ENCODE measurements at places on chromosomes 11 and 22.
A peak's percentile ranks its signal among the peaks of the same experiment; 100 is the strongest.

GRCh38 chr11:5534046-5534445 lies 14.3 kb downstream of the OR52H1 start:
- no peak for DNase-seq

DNA sequence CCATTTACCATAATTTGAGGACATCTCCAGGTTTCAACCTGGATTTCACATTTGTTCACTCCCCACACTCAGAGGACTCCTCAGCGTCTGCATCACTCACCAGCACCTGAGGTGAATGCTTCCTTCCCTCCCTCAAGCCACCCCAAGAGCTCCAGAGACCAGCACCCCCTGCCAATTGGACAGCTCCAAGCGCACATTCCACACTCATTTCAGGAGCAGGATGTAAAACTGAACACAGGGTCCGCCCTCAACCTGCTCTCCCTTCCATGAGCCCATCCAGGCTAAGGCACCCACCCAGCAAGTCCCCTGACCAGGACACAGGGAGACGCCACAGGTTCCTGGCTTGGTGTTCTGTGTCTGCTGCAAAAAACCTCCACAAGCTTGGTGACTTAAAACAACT lies 3.9 kb downstream of the SCGB1D1 start:
- no peak for DNase-seq

DNA sequence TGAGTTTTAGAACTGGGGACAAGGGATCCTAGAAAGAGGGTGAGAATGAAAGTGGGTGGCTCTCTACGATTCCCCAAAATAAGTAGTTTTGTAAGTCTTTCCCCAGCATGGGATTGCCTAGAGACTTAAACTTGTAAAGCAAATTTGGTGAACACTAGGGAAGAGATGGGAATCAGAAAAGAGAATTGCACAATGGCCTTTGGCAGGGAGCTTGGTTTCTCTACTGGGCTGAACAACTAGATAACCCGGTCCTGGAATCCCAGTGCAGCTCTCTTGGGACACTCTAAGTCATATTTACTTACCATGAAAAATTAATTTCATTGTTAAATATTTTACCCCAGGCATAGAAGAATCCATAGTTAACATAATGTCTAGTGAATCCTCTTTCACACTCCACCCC lies 16.5 kb upstream of the USP18 start:
- DNase-seq, result no peak

GRCh38 chr11:106249617-106250239 lies 172.3 kb downstream of the AASDHPPT start:
- no peak for DNase-seq

DNA sequence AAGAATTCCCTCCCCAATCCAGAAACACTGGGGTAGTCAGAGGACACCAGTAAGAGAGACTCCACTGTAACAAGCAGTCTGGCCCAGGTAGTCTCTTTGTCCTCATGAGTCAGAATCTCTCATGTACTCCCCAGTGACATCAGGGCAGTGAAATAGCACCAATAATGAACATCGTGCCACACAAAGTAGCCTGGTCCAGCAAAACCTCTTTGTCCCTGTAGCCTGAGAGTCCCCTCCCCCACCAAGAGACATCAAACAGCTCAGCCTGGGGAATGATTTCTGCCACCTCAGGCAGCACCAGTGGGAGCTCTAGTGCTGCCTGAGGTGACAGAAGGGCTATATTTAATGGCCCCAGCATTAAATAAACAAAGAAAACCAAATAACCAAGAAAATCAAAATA lies 88.1 kb downstream of the SBF2 start:
- no peak for DNase-seq

- DNase-seq, result peak; percentile 56
These were observed 716 bp downstream of the AMOTL1 start for GRCh38 chr11:94768602-94769541.

- peak; percentile 94 for DNase-seq
These were observed 51.2 kb upstream of the EMID1 start for GRCh38 chr22:29154364-29155048.

GRCh38 chr11:66363805-66364535 lies 7.6 kb downstream of the SLC29A2 start:
- peak; percentile 98 for DNase-seq

DNA sequence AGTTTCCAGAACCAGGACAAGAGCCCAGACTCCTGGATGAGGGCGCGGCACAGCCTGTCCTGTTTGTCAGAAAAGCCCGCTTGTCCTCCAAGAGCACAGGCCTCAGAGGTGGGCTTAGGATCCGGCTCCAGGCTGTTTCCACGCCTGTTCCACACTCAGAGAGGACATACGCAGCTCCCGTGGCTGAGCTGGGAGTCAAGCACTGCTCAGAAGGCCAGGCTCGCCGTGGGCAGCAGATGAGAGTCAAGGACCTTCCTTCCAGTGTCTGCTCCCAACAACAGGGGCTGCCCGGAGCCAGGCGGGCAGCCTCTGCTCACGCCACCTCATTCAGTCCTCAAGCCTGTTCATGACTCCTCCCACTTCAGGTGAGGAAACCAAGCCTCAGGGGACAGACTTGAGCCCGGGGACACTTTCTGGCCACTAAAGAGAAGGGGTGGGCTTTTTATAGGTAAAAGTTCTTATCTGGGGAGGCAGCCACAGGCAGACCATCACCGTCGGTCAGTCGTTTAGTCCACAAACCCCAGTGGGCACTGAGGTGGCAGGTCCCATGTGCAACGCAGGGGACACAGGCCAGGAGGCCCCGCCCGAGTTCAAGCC lies 3.8 kb downstream of the CYB5R3 start:
- no peak for DNase-seq

DNA sequence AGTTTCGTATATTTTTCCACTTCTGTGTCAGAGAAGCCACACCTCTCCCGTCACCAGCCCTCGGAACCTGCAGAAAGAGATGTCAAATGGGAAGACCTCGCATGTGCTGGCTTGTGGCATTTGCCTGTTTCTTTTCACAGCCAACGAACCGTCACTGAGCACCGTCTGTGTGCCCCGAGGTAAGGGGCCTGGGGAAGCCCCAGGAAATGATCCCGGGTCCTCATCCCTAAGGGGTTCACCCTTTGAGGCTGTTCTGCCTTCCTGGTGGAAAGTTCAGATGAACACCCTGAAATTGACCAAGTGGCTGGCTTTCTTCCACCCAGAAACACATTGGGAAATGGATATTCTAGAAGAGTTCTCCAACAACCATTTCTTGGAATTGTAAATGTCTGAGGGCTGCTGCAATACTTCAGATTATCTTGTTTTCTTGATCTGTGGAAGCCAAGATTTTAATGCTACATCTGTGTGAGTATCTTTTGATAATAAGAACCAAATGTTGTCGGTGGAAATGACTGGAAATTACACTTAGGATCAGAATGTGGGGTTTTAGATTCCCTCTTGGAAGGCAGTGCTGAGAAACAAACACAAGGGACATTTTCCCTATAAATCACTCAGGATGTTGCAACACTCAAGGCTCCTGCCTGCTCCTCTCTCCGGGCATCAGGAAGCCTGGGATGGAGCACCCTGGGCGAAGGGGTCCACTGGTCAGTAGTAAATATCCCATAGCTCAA lies 37.6 kb downstream of the RIBC2 start:
- no peak for DNase-seq

- no peak for DNase-seq
These were observed 13.9 kb downstream of the APOBEC3H start for GRCh38 chr22:39110631-39111561.

- DNase-seq, result no peak
These were observed 25.5 kb downstream of the DDI1 start for GRCh38 chr11:104061853-104062521.

DNA sequence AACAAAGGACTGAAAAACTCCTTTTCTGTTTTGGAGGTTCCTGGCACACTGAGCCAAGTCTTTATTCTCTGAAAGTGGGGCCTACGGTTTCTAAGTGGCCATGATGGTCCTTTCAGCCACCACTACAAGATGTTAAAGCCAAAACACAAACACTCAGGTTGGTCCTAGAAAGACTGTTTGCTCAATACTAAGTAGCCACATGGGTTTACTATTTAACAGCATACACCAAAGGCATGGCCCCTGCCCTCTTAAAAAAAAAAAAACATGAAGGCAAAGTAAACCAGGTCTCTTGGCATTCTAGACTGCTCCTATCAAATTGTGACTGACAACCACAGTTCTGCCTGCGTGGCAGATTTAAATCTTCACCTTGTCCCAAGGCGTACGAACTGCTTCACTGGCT lies 123.6 kb upstream of the BID start:
- DNase-seq, result no peak

- no peak for DNase-seq
These were observed 29.7 kb downstream of the MB start for GRCh38 chr22:35587447-35587870.

GRCh38 chr11:1232021-1232882 lies 9.4 kb downstream of the MUC5B start:
- no peak for DNase-seq

All from activated CD8-positive, alpha-beta memory T cell treated with anti-CD3 and anti-CD28 coated beads, Interleukin-2, amount 50 U/mL, for 48 hours (primary cell).